ENCODE measurements at places on chromosomes 6 and 20. TPM values are rescaled to one million over a fixed set of nuclear protein-coding genes. Genes with fewer than 3 reads are reported as not detected.
A peak's percentile ranks its signal among the peaks of the same experiment; 100 is the strongest.

DNA sequence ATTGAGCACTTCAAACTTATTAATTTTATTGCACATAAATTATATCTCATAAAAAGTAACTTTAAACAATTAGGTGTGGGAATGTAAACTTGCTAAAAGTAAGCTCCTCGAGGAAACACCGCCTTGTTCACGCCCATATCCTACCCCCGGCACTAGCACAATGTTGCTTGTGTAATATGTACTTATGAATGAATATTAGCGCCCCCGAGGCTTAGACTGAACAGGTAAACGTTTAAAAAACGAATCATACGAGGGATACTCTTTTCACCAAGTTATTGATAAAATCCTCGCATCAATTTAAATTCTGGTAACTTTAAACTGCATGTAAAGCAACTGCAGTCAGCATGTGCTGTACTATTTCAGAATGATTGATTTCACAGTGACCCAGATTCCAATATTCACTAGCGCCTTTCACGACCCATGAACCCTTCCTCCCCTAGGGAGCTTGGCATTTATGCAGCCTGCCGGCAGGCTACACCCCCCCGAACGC, 637 bp downstream of the TFB1M start:
- H3K36me3 ChIP-seq, result peaks cover 10% of the 10 kb centered on the region
- peak overlapping the region; percentile 85 for H3K27ac ChIP-seq
- peaks cover 11% of the 10 kb centered on the region for H3K4me1 ChIP-seq
- peak overlapping the region; percentile 90 for H3K4me3 ChIP-seq
- DNase-seq, result no peak

GRCh38 chr6:41634657-41635056, 3.6 kb upstream of the MDFI start:
- H3K36me3 ChIP-seq, result no peaks in the 10 kb centered on the region
- DNase-seq, result no peak
- no peaks in the 10 kb centered on the region for H3K4me1 ChIP-seq
- no peak overlapping the region for H3K27ac ChIP-seq
- H3K27me3 ChIP-seq, result peaks cover 28% of the 10 kb centered on the region
- H3K4me3 ChIP-seq, result no peak overlapping the region

GRCh38 chr6:25755483-25755882, 941 bp downstream of the SLC17A4 start:
- H3K36me3 ChIP-seq, result peaks cover 4% of the 10 kb centered on the region
- no peak overlapping the region for H3K27ac ChIP-seq
- peaks cover 31% of the 10 kb centered on the region for H3K27me3 ChIP-seq
- no peak overlapping the region for H3K4me3 ChIP-seq
- no peak for DNase-seq

Gene FOXF2
- not detected for total RNA-seq

Gene PGC
- total RNA-seq, result not detected

Gene GFRAL
- not detected for total RNA-seq

Gene SNRPB2
- 99.4 TPM for total RNA-seq

- H3K4me1 ChIP-seq, result peaks cover 20% of the 10 kb centered on the region
- no peak overlapping the region for H3K27ac ChIP-seq
- peaks cover 14% of the 10 kb centered on the region for H3K36me3 ChIP-seq
Measured at GRCh38 chr6:12165297-12165696, 124.9 kb upstream of the EDN1 start.

Gene GHRH
- total RNA-seq, result not detected

DNA sequence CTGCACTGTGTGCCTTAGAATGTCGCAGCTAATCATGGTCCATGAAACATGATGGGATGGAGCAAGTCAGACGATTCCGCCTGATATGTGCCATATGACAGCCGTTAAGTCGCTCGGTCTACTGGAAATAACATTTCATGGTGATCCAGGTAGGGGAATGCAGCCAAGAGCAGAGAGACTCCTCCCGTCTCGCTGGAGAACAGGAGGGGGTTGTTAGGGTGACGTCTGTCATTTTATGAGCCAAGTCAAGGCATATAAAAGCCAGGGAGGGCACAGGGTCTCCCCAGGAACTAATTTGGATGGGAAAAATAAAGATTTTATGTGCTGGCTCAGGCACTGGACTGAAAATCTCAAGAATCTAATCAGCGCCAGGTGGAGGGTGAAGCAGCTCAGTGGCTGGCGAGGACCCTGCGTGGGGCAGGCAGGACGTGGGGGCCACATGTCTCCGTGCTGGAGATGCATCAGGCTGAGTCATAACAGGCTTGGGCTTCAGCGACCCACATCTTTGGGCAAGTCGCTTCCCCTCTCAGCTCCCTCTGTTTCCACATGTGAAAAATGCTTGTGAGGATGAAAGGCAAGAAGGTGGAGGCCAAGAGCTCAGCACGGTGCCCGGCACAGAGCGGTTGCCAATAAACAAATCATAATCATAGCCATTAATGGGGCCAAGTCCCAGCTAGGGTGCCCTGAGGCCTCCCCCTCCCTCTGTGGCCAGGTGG, 234.6 kb downstream of the ANKRD60 start:
- no peak for DNase-seq
- H3K36me3 ChIP-seq, result no peaks in the 10 kb centered on the region

Gene CBLN4
- total RNA-seq, result not detected

DNA sequence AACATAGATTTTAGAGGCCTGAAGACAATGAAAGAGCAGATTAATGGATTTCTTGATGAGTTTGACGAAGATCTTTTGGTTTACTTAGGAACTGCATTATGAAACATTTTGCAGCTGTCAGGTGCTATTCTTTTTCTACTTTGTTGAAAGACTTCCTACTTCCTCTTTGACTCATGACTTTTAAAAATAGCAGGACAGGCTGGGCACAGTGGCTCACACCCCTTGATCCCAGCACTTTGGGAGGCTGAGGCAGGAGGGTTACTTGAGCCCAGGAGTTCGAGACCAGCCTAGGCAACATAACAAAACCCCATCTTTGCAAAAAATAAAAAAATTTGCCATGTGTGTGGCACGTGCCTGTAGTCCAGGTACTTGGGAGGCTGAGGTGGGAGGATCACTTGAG, 52.0 kb downstream of the ITCH start:
- peak overlapping the region; percentile 64 for H3K27ac ChIP-seq
- H3K4me1 ChIP-seq, result peaks cover 11% of the 10 kb centered on the region

Gene NKAIN4
- not detected for total RNA-seq

GRCh38 chr6:79687759-79688158, 56.6 kb downstream of the SH3BGRL2 start:
- no peaks in the 10 kb centered on the region for H3K27me3 ChIP-seq
- H3K36me3 ChIP-seq, result no peaks in the 10 kb centered on the region
- no peak overlapping the region for H3K4me3 ChIP-seq
- no peak for DNase-seq

- no peaks in the 10 kb centered on the region for H3K4me1 ChIP-seq
- no peak overlapping the region for H3K27ac ChIP-seq
- H3K36me3 ChIP-seq, result no peaks in the 10 kb centered on the region
- no peaks in the 10 kb centered on the region for H3K27me3 ChIP-seq
Measured at GRCh38 chr20:34964486-34964885, 8.8 kb downstream of the MYH7B start.

DNA sequence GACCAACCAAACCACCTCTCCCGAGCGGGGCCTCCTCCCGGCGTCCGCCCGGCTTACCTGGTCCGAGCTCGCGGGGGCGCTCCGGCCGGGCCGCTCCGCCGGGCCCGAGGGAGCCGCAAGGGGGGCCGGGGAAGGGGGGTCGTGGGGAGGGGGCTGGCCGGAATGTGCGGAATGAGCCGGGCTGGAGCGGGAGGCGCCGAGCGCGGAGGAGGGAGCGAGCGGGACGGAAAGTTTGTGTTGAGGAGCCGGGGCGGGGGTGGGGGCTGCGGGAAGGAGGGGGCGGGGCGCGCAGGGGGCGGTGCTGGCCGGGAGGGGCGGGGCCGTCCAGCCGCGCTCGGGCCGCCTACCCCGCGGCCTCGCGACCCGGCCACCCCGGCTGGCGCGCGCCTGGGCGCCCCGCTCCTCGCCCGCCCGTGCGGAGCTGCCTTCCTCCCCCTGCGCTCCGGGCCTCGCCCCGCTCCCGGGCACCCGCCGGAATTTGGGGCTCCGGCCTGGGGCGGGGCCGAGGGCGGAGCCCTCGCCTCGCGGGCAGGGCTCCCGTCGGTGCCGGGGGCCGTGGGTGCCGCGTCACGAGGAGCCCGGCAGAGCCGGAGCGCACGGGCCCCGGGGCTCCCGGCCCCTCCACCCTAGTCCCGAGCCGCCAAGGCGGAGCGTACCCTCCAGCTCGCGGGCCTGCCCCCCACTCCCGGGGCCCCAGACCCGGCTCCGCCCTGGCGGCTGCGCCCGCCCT, at the start of gene TEAD3:
Gene TEAD3, minus strand, starts transcription at position 239 of the 730 bp plus-strand sequence.
- peaks cover 29% of the 10 kb centered on the region for H3K27me3 ChIP-seq
- no peak for DNase-seq
- H3K36me3 ChIP-seq, result no peaks in the 10 kb centered on the region
- peak within 1 kb of the TSS; percentile 86 for H3K4me3 ChIP-seq
- H3K27ac ChIP-seq, result no peak within 1 kb of the TSS
- peaks cover 14% of the 10 kb centered on the region for H3K4me1 ChIP-seq

DNA sequence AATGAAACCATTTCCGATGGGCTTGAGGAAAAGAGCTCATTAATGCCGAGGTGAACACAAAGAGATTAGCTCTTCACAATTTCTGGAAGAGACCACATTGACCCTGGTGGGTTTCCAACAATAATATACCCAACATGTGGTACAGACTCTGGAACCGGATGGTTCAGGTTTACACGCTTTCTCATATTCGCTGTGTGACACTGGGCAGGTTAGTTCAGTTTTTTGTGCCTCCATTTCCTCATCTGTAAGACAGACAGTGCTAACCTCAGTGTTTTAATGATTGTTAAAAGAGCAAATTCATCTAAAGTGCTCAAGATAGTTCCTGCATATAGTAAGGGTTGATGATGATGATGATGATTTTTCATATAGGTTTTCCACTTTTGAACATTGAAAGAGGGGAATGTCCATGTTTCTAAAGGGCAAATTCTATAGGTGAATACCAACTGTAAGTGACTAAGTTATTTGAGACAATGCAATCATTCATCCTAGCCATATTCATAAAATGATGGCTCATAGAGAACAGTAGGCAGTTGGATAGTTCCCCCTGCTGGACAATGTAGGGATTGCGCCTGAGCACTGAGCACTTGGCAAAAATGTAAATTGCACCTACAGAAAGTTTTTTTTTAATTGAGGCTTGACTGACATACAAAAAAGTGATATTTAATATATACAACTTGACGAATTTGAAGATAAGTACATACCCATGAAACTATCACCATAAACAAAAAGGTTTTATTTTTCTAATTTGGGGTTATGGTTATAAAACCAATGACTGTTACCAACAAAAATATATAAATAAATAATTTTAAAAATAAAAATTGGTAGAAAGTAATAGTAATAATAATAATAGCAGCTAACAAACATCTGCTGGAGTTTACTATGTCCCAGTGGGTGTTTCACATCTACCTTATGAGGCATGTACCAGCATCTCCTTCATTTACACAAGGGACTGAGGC, 2.1 kb upstream of the PERP start:
- no peaks in the 10 kb centered on the region for H3K36me3 ChIP-seq
- H3K27me3 ChIP-seq, result peaks cover 39% of the 10 kb centered on the region
- H3K4me1 ChIP-seq, result peaks cover 13% of the 10 kb centered on the region
- peak; percentile 76 for DNase-seq

Gene PDE10A
- not detected for total RNA-seq

- peaks cover 4% of the 10 kb centered on the region for H3K36me3 ChIP-seq
- peak overlapping the region; percentile 95 for H3K27ac ChIP-seq
- H3K4me1 ChIP-seq, result peaks cover 72% of the 10 kb centered on the region
- no peaks in the 10 kb centered on the region for H3K27me3 ChIP-seq
- peak; percentile 75 for DNase-seq
Measured at GRCh38 chr6:15296735-15297134, 50.9 kb downstream of the JARID2 start.

Gene DCDC2
- not detected for total RNA-seq

- DNase-seq, result no peak
- no peaks in the 10 kb centered on the region for H3K27me3 ChIP-seq
- no peak overlapping the region for H3K27ac ChIP-seq
- H3K36me3 ChIP-seq, result no peaks in the 10 kb centered on the region
- H3K4me3 ChIP-seq, result no peak overlapping the region
Measured at GRCh38 chr6:118639054-118639964, 12.1 kb downstream of the CEP85L start.

GRCh38 chr6:4910037-4910760, 93.6 kb downstream of the RPP40 start:
- H3K36me3 ChIP-seq, result peaks cover 8% of the 10 kb centered on the region
- no peak for DNase-seq
- H3K4me3 ChIP-seq, result no peak overlapping the region

- no peak for DNase-seq
- no peaks in the 10 kb centered on the region for H3K27me3 ChIP-seq
- no peaks in the 10 kb centered on the region for H3K4me1 ChIP-seq
- H3K36me3 ChIP-seq, result no peaks in the 10 kb centered on the region
- no peak overlapping the region for H3K4me3 ChIP-seq
Measured at GRCh38 chr6:132084811-132085509, 133.8 kb upstream of the CCN2 start.

GRCh38 chr6:147486683-147487082, 21.8 kb upstream of the SAMD5 start:
- no peak overlapping the region for H3K27ac ChIP-seq
- no peaks in the 10 kb centered on the region for H3K36me3 ChIP-seq
- H3K4me1 ChIP-seq, result no peaks in the 10 kb centered on the region
- DNase-seq, result no peak
- H3K27me3 ChIP-seq, result peaks cover 2% of the 10 kb centered on the region

Data from natural killer cell treated with Interleukin-12 subunit alpha and Interleukin-12 subunit beta and Interleukin-15 and Interleukin-18, amount 100 ng/mL, for 72 hours (primary cell).